Activated CD4-positive, alpha-beta T cell treated with anti-CD3 and anti-CD28 coated beads for 24 hours (primary cell): ENCODE measurements at places on chromosomes 4 and X.
A peak's percentile ranks its signal among the peaks of the same experiment; 100 is the strongest.

DNA sequence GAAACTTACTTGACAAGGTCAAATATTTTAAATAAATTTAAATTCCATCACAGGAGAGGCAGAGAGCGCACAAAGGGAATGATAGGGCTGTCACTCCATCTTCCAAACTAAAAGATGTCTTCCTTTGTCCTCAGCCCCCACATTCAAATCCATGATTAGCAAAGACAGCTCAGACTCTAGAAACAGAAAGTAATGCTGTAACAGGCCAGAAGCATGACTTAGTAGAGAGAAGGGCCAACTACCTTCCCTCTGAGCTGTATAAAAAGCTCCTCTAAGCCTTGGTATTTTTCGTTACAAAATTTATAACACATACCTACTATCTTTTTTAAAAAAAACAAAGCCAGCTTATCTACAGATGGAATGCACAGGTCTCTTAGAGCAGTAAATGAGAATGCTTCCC, 207.4 kb downstream of the MAPK10 start:
- no peak for DNase-seq

DNA sequence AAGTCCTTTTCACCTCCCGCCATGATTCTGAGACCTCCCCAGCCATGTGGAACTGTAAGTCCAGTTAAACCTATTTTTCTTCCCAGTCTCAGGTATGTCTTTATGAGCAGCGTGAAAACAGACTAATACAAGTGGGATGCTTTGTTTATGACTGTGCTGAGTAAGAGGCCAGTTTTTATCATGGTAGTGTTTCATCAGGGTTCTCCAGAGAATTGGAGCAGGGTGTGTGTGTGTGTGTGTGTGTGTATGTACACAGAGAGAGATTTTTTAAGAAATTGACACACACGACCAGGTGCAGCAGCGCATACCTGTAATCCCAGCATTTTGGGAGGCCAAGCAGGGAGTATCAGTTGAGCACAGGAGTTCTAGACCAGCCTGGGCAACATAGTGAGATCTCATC, 34.6 kb upstream of the SLC2A9 start:
- no peak for DNase-seq

- no peak for DNase-seq
Observed at GRCh38 chrX:458631-459061, 71.9 kb upstream of the PPP2R3B start.

DNA sequence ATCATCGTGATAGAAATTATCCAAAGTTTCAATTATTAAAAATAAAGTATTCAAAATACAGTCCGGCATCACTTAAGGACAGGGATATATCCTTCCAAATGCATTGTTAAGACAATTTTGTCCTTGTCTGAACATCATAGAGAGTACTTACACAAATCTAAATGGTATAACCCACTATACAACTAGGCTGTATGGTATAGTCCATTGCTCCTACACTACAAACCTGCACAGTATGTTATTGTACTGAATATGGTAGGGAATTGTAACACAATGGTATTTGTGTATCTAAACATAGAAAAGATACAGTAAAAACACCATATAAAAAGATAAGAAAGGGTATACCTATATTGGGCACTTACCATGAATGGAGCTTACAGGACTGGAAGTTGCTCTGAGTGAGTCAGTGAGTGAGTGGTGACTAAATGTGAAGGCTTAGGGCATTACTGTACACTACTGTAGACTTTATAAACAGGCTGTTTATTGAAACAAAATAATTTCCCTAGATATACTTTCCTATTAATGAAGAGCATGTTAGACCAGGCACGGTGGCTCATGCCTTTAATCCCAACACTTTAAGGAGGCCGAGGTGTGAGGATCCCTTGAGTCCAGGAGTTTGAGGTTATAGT, 44.8 kb upstream of the PTPN13 start:
- no peak for DNase-seq

DNA sequence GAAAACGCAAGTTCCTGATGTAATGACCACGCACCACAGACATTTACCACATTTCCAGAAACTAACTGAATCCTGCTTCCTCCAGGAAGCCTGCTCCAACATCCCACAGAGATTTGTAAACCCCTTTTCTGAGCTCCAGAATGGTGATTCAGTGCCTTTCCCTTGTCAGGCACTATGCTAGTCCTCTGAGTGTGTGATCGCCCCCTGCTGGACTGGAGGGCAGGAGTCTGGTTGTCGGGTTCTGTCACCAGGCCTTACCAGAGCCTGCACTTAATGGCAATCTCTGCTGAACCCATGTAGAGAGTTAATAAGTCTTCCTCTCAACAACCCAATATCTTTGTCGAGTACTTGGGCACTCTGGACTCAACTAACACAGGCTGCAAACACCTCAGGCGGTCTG, 14.5 kb upstream of the KDM5C start:
- peak; percentile 65 for DNase-seq

DNA sequence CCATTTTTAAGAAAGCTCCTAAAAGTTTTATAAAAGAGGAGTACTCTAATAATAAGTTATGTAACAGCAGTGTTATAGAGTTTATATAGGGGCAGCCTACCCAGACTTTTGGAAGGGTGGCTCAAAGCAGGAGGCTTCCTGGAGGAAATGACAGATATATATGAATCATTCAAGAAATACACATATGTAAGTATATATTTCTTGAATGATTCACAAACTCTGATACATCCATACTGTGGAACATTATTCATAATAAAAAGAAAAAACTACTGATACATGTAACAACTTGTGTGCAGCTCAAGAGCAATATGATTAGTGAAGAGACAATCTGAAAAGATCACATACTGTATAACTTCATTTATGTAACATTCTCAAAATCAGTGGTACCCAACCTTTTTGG, 166.2 kb downstream of the WDFY3 start:
- DNase-seq = no peak

GRCh38 chr4:110025718-110026117, 113.0 kb downstream of the EGF start:
- no peak for DNase-seq

DNA sequence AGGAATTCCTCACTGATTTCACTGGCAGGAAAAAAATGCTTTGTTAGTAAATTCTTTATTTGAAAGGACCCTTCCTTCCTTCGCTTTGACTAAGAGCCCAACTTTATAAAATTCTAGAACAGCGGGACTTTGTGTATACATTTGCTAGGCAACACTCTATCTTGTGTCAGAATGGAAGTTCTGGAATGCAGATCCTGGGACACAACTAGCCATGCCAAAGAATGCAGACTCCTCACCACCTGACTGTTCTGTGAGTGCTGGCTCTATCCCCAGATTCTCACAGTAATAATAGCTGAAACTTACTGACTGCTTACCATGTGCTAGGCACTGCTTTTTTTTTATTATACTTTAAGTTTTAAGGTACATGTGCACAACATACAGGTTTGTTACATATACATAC, 73.3 kb upstream of the ZDHHC15 start:
- no peak for DNase-seq

- no peak for DNase-seq
Observed at GRCh38 chr4:77043507-77044136, 32.2 kb downstream of the CCNI start.

- no peak for DNase-seq
Observed at GRCh38 chr4:150743564-150744342, 161.8 kb downstream of the MAB21L2 start.

GRCh38 chrX:20217906-20218305, 48.8 kb downstream of the RPS6KA3 start:
- no peak for DNase-seq

DNA sequence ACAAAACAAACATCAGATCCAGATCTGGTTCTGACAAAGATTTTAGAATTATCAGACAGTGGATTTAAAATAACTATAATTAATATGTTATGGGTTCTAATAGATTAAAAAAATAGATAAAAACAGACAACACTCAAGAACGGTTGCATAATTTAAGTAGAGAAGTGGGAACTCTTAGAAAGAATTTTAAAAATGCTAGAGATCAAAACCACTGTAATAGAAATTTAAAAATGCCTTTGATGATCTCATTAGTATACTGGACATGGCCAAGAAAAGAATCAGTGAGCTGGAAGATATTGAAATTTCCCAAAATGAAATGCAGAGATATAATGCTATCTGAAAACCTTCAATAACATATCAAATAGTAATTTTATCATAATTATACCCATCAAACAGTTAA, 28.3 kb upstream of the DYNLT3 start:
- DNase-seq = no peak

DNA sequence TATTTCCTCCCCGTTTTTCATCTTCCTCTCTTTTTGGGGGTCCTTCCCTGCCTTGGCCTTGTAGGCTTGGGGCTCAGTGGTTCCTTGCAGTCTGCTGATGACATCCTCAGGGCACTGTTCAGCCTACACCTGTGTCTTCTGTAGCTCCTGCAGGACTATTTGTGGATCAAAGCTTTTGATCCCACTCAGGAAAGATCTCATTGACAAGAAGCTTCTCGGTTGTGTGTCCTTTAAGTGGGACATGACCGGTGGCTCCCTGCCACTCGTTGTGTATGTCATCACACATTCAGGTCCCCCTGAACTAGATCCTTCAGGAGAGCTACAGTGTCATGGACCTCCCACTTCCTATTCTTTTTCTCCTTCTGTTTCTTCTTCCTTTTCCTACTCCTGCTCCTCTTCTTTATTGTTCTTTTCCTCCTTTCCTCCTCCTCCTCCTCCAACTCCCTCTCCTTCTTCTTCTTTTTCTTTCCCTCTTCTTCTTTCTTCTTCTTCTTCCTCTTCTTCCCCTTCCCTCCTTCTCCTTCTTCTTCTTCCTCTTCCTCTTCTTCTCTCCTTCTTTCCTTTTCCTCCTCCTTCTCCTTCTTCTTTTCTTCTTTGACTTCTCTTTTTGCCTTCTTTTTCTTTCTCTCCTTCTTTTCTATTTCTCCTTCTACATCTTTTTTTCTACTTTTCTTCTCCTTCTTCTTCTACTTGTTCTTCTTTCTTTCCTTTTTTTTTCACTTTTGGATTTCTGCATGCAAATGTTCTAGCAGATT, 67.8 kb downstream of the NBDY start:
- no peak for DNase-seq

DNA sequence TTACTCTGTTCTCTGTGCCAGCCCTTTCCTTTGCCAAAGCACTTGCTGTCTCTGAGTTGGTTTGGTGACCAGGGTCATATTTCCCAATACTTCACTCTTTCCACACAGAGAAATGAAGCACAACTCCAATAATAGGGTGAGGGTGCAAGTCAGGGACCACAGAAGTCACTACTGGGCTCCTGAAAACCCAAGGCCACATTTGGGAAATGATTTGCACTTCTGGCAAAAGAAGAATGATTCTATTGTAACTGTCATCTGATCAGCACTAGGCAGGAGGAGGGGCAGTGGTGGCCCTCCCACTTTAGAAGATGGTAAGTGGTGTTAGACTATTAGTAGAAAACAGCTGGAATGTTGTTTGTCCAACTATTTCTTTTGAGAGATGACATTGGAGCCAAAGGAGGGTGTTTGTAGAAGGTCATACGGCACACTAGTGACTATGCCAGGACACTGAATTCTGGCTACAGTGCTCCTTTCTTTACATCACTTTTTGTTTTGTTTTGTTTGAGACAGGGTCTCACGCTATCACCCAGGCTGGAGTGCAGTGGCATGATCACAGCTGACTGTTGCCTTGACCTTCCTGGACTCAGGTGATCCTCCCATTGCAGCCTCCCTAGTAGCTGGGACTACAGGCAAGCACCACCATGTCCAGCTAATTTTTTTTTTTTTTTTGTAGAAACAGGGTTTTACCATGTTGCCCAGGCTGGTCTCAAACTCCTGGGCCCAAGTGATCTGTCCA, 10.8 kb upstream of the HADH start:
- DNase-seq = no peak

- DNase-seq = no peak
Observed at GRCh38 chrX:136204571-136204970, 46.6 kb downstream of the MAP7D3 start.

- DNase-seq = no peak
Observed at GRCh38 chr4:1093391-1094335, 19.7 kb downstream of the RNF212 start.

- DNase-seq = no peak
Observed at GRCh38 chr4:76354517-76355473, 48.3 kb downstream of the STBD1 start.

DNA sequence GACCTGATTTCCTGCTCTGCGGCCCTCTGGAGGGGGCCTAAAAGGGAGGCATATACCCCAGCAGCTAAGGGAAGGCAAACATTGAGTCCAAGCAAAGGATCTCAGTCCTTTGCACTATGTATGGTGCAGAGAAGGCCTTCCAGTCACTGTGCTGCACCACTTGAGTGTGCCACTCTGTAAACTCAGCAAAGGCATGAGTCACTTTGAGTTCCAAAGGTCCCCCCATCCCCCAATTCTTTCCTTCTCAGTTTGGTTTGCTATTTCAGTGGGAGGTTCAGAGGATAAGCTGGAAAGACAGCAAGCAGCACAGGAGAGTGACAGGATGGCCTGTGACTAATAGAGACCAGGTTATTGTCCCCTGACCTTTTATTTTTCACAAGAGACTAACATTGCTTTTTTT, 131.3 kb downstream of the FHDC1 start:
- no peak for DNase-seq

DNA sequence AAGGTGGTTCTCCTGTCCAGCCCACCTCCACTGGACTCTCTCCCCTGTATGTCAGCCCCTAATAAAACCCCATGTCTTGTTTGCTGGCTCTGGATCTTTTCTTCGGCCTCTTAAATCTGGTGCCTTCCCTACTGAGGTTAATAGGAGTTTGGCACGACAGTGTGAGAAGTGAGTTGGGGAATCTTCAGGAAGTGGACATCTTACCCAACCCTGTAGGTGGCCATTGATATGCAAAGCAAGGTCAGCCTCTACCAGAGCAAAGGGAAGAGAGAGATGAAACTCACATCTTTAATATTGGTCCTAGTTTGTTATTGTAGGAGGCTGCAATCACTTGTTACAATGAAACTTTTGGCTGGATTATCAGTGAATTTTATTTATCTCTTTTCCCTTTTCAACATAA, 111.7 kb downstream of the CHRDL1 start:
- no peak for DNase-seq

- peak; percentile 10 for DNase-seq
Observed at GRCh38 chrX:132216806-132217202, 2.4 kb downstream of the RAP2C start.

GRCh38 chr4:12658146-12658545, 826.0 kb downstream of the RAB28 start:
- no peak for DNase-seq

GRCh38 chr4:76950052-76950955, 752 bp downstream of the SEPTIN11 start:
- DNase-seq = peak; percentile 23

DNA sequence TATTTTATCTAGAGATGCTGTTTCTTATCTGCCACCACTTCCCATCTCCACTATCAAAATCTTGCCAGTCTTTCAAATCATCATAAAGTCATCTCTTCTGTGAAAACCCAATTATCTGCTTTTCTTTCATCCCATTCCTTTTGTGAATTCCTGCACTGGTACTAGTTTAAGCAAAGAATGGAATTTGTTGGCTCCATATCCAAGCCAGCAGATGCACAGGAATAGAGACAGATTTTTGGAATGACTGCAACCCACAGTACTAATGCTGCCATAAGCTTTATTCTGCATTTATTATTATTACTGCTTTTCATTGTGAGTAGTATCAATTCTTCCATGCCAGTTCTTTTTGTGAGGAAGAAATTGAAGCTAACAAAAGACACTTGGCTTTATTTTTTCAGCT, 616.7 kb downstream of the RAPGEF2 start:
- DNase-seq = no peak

- DNase-seq = no peak
Observed at GRCh38 chr4:122293374-122294365, 85.1 kb upstream of the ADAD1 start.

- no peak for DNase-seq
Observed at GRCh38 chr4:1504595-1505500, 98.6 kb upstream of the NKX1-1 start.
